ENCODE measurements at places on chromosomes 3 and 15.

DNA sequence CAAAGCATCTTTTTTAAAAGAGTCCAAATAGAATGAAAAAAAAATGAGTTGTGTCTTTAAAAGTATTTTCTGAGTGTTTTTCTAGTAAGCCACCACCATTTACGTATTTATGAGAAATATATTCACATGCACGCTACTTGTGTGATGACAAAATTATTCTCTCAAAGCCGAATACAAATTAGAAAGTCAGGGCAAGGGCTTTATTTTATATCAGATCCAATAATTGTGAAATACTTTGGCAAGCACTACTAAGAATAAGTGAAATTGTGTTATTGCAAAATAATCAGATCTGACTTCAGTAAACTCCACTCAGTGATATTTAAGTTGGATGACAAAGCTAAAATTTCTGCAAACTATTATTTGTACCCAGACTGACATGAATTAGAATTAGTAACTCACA is 589.3 kb upstream of the KCNMB2 start:
- no peak for DNase-seq

DNA sequence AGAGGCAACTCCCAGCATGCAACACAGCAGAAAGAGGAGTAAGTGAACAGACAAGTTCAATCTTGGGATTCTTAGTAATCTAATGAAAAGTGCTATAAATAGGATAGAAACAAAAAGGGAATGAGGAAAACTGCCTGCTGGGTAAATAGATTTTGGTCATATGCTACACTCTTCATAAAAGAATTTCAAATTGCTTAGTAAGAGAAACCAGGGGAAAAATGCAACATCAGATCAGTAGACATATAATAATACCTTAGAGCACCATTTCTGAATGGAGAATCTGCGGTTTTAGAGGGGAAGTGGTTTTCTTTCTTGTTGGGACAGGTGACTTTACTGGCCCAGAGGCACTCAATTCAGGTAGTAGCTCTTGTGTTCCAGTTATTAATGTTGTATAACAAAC is 13.4 kb upstream of the TBC1D5 start:
- no peak for DNase-seq

GRCh38 chr3:58356054-58356453 is 23.4 kb downstream of the PXK start:
- DNase-seq: no peak

DNA sequence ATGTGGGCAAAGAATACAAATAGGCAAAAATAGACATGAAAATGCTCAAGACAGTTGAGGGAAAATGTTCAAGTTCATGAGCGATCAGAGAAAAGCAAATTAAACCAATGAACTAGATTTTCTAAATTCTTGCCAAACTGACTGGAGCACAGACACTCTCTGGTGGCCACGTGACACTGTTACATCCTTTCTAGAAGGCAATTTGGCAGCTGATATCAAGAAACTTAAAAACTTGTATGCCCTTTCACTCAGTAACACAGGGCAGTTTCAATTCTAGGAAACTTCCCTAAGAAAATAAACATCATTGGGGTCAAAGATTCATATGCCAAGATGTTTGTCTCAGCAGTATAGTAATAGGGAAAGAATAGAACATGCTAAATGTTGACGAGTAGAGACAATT is 52.2 kb downstream of the ABHD5 start:
- DNase-seq: no peak

GRCh38 chr15:40731034-40731433 is 24.0 kb downstream of the RMDN3 start:
- no peak for DNase-seq
